ENCODE measurements at places on chromosomes 1 and 21.

- peak; percentile 65 for DNase-seq
Measured at GRCh38 chr1:107936498-107937481, 28.2 kb downstream of the VAV3 start.

DNA sequence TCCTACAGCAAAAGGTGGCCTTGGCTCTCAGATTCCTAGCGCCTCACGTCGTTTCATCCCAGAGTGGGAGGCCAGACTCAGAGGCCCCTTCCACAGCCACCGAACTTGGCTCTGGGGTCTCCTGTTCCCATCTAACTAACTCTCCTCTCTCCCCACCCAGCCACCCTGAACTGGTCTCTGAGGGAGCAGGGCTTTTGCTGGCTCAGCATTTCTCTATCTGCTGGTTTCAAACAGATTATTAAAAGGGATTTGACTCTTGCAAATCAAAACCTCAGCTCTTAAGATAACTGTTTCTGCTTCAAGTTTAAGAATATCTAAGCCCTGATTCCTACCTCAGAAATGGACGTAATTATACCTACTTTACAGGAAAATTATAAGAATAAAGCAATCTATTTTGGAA is 91.0 kb upstream of the ATP1B1 start:
- no peak for DNase-seq

DNA sequence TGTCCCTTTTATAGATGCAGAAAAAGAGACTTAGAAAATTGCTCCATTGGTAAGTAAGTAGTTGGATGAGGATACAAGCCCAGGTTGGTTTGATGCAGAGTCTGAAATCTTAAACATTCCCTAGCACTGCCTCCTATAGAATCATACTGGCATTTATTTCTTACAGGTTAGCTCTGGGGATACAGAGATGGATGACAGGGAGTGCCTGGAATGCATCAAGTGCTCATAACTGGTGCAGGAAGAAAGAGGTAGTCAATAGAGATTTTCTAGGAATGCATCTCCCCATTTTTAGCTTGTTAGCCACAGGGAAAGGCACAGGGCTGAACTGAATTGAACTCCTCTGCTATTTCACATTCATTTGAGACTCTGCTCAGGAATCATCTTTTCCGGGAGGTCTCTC is 269.0 kb upstream of the USP24 start:
- DNase-seq: no peak

DNA sequence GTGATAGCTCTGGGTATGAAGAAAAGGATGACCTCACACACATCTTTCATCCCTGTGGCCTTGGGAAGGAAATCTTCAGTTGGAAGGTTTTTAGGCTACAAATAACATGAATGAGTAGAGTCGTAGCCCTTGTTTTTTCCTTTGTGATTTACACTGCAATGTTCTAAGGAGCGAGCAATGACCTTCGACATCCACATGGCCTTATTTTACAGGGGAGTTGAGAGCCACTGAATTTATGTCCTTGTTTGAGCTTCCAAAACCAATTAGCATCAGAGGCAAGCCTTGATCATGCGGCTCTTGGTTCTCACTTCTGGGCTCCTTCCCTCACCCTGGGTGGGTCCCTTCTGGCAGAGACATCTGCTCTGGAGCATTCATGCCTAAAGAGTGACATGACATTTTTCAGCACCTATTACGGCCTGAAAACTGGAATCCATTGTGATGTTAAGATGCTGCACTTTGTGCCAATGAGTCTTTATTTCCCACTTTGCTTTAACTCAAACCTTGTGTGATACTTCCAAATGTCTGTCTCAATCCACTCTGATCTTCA is 70.5 kb upstream of the RUNX1 start:
- no peak for DNase-seq

DNA sequence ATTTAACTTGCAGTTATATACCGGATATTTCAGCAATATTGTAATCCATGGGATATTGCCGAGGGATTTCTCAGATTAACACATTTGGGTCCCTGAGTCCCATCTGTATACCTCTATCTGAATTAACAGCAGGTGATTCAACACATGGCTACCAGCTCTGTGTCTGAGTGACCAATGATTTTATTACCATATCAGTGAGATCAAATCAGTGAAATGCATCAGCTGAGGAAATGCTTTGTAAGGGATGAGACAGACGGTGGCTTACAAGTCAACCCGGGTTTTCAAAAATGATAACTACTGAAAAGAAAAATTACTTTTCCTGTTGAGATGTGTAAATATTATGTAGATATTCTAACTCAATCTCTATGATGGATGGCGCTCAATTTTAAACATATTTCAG is 504.1 kb upstream of the PKN2 start:
- DNase-seq: no peak

- no peak for DNase-seq
Measured at GRCh38 chr21:37757606-37758376, 158.5 kb downstream of the KCNJ6 start.

DNA sequence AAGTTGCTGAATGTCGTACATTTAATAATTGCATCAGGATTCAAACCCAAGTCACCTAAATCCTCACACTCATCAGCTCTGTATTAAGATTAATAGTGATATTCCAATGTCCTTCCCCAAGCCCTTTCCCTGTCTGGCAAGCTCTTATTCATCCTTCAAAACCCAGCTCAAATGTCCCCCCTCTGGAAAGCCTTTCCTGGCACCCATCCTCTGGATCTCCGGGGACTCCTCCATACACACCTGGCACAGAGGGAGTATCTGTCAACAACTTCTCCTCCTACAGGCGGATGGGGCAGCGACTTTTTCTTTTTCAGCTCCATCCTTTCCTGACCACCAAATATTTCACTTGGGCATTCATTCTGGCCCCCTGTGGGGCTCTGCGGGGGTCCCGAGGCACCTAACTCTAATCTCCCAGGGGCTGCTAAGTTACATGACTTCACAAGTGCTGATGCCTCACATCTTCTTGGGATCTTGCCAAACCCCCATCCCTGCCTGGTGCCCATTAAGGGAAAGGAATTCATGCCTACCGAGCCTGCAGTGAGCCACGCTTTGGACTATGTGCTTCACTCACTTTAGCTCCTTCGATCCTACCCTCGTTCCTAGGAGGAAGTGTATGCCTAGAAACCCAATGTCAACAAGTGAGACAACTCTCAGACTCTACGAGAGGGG is 15.2 kb downstream of the TINAGL1 start:
- no peak for DNase-seq

- DNase-seq: no peak
Measured at GRCh38 chr1:183209533-183210158, 23.6 kb downstream of the LAMC2 start.

- DNase-seq: no peak
Measured at GRCh38 chr1:97907886-97908285, 12.9 kb downstream of the DPYD start.

DNA sequence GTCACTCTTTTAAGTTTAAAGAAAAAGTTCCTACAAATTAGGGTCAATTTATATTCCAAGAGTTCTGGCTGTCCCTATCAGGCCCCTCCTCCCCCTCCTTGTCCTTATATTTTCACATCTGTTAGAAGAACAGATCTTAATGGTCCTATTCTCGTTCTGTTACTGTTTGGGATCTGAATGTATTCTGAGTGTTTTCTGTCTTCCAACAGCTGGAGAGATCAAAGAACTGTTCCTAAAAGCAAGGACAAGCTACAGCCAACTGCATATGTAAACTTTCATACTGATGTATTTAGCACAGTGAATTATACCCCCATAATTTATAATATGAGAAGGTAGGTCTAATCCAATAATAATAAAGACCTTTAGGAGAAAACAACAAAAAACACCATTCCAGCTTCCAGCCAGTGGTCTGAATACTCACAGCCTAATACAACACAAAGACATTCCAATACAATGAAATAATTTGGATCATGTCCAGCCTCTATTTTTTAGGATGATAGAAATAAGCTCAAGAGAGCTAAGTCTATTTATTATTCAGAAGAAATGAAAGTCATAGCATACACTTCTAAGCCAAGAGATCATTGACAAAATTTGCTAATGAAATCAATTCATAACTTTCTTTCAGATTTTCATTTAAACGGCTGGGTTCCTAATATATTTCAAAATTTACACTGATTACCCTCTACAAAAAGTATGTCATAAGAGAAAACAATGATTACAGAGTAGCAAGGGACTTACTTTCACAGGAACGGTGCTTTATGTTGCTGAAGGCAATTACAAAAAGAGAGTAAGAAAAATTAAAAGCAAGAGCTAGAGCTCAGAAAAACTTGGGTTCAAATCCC is 25.3 kb downstream of the WLS start:
- DNase-seq: no peak

DNA sequence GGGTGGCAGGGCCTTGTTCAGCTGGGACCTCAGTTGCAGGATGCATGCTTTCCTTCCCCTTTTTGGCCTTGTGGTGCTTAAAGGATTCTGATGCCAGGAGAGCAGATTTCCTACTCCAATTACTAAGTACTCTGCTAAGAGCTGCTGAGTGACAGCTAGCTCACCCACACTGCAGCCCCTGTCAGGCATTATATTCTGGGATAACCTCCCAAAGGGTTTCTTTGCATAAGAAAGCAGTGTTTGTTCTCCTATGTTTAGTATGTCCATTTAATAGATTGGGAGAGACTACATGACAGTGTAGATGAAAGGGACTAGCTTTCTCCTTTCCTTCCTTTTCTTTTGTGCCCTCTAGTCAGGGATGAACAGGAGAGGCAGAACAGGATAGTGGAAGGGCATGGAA is 100.7 kb downstream of the FAM78B start:
- no peak for DNase-seq

DNA sequence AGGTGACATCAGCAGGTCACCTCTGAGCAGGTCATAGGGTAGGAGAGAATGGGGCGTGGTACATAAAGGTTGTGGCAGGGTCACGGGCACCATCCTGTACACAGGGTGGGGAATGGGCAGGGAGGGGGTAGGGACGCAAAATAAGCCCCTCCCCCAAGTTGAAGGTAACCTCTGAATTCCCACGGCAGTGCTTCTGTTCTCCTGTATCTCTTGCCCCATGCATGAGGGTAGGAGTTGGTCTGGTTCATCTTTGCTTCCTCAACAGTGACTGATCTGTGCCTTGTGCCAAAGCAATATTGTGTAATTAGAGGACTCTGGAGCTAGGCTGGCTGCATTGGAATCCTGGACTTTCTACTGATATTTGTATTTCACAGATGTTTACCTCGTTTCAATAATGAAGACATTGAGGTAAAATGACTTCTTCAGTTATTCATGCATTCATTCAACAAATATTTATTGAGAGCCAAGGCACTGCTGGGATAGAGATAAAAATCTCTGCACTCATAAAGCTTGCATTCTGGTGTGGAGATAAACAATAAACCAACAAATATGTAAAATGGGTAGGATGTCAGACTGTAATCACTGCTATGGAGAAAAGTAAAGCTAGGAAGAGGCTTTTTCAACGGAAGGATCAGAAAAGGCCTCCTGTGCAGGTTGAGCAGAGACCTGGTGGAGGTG is 18.4 kb upstream of the GFI1 start:
- no peak for DNase-seq

DNA sequence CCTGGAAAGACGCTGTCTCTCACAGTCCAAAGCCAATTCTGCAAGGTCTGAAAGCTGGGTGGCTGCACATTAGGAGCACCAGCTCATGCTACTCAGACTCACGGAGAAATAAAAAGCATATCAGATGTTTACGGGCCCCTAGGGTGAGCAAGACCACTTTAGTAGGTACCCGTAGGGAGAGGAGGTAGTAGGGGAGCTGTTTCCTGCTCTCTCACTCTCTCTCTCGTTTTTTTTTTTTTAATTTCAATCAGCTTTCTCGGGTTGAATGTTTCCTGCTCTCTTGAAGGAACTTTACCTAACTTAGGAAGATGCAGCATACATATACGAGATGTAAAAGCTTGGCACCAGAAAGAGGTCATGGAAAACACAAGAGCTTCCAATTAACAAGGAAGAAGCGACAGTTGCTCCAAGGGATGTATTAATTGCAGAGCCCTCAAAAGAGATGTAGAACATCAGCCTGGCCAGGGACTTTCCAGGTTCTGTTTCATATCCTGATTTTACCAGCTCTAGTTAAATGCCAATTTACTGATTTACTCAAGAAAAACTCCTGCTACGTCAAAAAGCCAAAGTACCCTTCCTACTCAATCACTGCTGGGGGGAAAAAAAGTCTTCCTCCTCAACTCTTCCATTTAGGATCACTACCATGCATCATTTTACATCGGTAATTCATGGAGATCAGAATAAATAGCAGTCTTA is 3.1 kb downstream of the LORICRIN start:
- no peak for DNase-seq

GRCh38 chr1:183143576-183144315 is 42.3 kb upstream of the LAMC2 start:
- no peak for DNase-seq

GRCh38 chr21:46498335-46499050 is 39.8 kb downstream of the DIP2A start:
- DNase-seq: no peak

DNA sequence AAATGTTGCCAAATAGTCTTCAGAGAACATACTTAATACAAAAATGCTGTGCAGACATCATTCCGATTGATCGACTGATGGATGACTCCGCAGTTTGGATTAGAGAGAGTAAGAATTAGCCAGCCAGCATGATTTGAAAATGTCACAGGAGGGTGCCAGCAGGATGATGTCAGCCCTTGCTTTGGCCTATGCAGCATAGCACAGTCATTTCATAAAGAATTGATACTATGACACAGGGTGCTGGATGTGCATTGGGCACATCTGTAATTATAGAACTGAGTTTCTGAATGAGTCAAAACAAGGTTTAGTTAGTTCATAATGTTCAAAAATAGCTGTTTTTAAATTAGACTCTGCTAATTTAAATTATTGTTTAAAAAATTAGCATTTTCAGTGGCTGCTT is 21.6 kb upstream of the TRAF5 start:
- DNase-seq: no peak

DNA sequence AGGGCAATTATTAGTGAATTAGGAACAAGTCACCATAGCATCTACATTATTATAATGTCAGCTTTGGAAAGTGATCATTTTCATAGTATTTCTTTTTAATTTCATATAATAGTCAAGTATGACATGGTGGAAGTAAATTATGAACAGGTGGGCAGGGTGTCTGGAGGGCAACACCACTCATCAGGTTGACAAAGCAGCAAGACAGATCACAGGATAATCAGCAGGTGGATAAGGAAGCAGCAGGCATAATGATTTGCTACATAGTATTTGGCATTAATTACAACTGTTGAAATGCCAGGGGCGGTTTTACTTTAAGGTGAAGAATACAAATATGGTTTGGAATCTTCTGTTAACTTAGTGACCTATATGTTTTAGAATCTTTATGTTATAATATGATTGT is 1342.2 kb downstream of the PLA2G4A start:
- DNase-seq: no peak

- DNase-seq: no peak
Measured at GRCh38 chr1:100950781-100951180, 54.9 kb downstream of the SLC30A7 start.

GRCh38 chr21:26138615-26139257 is 31.8 kb downstream of the APP start:
- no peak for DNase-seq

DNA sequence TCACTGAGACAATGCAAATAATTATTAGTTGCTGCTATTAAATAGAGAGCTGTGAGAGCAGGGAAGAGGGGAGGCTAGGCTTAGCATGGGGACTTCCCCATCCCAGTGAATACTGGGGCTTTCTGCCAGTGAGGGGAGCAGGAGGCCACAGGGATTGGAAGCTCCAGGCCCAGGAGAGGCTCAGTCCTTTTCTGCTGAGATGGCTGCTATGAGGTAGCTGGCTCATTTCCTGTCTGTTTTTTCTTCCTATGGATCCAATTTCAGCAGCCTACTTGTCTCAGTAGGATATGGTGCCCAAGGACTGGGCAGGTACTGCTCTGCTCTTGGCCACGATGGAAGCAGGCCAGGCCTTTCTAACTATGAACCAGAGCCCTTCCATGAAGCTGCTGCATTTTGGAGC is 10.0 kb downstream of the STMN1 start:
- DNase-seq: no peak

- DNase-seq: no peak
Measured at GRCh38 chr1:212700892-212701819, 1.5 kb upstream of the BATF3 start.

All from CD4-positive, alpha-beta T cell treated with Interleukin-15 for 4 hours (primary cell).